ENCODE measurements at places on chromosomes 1 and 21.

DNA sequence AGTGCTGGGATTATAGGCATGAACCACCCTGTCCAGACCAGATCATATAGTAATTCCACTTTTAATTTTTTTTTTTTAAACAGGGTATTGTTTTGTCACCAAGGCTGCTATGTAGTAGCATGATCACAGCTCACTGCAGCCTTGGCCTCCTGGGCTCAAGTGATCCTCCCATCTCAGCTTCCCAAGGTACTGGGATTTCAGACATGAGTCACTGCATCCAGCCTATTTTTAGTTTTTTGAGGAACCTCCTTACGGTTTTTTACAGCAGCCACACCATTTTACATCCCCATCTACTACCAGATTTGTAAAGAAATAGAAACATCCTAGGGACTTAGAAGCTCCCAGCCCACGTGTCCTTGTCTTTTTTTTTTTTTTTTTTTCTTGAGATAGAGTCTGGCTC is 24.0 kb downstream of the L1TD1 start:
- DNase-seq, result no peak

DNA sequence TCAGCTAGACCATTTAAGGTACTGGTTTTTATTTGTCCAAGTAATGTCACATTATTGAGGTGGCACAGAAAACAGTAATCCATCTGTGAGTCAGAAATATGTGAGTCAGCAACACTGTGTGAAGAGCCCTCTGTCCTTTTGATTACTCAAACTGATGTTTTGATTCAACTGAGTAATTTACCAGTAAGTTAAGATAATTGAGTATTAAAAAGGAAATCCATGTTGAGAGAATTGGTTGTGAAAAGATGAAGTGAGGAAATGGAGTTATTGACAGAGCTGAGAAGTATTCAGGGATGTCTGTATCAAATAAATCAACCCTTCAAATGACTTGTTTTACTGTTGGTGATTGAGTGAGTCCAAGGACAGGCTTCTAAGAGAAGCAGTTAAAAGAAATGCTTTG is 302.7 kb upstream of the SGIP1 start:
- DNase-seq, result no peak

DNA sequence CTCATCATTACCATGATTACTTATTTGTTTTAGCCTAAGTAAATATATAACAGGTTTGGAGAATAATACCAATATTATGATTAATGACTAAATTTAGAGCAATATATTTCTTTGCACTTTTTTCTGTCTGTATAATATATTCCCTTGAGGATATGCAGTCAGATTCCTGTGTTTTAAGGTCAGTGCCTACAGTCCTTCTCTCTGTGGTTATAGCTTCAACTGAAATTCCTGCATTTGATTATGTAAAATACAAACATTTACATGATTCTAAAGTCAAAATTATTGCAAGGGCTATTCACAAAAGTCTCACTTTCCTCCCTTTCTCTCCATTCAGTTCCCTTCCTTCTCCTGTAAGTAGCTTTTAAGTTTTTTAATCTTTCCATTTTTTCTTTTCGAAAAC is 142.9 kb upstream of the COL6A1 start:
- DNase-seq, result peak; percentile 29

DNA sequence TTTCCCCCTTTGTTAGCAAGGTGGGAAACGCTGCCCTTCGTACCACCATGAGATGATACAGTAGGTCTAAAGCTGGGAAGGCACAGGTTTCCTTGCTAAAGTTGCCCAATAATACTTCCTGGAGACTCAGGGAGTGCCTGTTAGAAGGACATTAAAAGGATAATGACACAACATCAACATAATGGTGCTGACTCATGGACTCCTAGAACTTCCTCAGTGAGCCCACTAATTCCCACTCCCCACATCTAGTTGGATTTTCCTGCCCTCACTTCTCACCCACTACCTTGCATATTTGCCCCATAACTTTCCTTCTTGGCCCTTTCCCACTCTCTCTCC is 17.5 kb downstream of the CFAP45 start:
- no peak for DNase-seq

DNA sequence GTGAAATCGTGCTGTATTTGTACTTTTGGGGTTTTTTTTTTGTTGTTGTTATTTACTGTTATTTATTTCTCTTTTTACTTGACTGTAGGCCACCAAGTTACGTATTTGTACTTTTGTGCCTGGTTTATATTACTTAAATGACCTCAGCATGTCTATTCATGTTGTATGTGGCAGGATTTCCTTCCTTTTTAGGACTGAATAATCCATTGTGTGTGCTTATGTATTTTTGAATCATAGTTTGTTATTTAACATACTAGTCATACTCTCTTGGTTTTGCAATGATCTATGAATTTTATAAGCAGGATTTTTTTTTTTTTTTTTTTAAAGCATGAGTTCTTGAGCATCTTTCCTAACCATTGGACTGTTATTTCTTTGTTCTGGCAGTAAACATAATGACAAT is 51.2 kb downstream of the RNF2 start:
- DNase-seq, result no peak

- DNase-seq, result peak; percentile 55
These were observed 150.6 kb upstream of the ZC3H12A start for GRCh38 chr1:37323486-37324377.
